Activated CD4-positive, alpha-beta T cell treated with anti-CD3 and anti-CD28 coated beads for 36 hours (primary cell): ENCODE measurements at places on chromosomes 4 and X. TPM values are rescaled to one million over a fixed set of nuclear protein-coding genes. Genes with fewer than 3 reads are reported as not detected.

DNA sequence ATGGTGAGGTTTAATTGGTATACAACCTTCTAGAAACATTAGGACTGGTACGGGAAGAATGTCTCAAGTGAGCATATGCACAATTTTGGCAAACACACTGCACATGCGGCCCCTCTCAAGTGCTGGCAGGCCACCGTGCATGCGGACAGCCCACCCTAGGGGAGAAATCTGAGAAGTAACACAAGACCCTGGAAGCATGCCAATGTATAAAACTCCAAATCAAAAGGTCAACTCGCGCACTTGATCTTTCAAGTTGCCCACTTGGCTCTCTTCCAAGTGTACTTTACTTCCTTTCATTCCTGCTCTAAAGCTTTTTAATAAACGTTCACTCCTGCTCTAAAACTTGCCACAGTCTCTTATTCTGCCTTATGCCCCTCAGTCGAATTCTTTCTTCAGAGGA, 488.3 kb downstream of the CFAP47 start:
- no peak for DNase-seq

DNA sequence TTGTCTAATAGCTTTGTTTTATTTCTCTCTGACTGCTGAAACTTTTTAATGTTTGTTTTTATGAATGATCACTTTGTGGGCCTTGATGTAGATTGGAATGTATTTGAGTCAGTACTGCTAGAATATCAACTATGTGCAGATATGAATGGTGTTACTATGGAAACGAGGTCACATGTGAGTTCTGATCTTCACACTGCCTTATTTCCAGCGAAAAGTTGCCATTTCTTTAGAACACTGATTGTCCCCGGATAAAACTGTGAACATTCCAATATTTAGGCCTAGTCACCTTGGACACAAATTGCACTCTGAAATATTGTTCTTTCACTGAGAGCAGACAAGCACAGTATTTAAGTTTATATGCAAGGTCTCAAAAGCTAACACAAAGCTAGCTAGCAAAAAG, 27.2 kb upstream of the MAGED1 start:
- DNase-seq = no peak

- no peak for DNase-seq
Measured at GRCh38 chr4:52081216-52081615, 30.1 kb downstream of the SPATA18 start.

GRCh38 chr4:77893451-77893850, 30.8 kb downstream of the MRPL1 start:
- DNase-seq = no peak

DNA sequence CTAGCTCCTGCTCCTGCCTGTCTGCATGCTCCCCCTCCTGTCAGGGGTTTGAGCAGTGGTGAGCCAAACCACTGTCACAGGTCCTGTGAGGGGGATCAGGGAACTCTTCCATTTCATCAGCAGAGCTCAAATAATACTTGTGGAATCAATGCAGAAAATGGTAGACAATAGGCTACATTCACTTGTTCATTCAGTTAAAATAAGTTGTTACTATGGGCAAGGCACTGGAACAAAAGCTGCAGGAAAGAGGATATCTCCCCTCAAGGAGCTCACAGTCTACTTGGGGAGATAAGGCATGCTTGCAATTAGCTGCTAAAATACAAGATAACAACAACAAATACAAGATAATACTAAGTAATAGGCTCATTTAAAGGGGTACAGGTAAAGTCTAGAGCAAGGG, 117.1 kb downstream of the GPC3 start:
- DNase-seq = no peak

DNA sequence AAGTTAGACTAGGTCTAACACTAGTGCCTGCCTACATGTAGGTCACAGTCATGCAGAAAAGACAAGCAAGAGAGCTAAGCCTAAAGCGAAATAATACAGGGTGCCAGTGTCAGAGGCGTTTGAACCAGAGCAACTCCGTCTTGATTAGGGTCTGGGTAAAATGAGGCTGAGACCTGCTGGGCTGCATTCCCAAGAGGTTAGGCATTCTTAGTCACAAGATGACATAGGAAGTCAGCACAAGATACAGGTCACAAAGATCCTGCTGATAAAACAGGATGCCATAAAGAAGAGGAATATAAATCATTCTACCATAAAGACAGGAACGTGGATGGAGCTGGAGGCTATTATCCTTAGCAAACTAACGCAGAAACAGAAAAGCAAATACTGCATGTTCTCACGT, 120.9 kb downstream of the BEND2 start:
- no peak for DNase-seq

DNA sequence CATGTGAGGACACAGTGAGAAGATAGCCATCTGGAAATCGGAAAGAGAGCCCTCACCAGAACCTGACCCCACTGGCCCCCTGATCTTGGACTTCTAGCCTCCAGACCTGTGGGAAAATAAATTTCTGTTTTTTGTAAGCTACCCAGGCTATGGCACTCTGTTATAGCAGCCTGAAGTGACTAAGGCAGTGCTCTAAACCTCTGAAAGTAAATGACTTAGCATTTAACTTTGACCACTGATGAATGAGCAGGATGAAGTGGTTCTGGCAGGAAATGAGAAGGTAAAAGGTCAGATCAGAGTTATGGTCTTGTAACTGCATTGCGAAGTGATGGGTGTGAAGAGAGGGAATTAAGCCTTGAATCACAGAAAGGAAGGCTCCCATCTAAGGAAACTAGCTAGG, 17.0 kb downstream of the GPAT3 start:
- no peak for DNase-seq

GRCh38 chrX:23952984-23953907, 45.4 kb downstream of the CXorf58 start:
- DNase-seq = peak; percentile 54

GRCh38 chrX:153179131-153179530, at the start of gene MAGEA1:
Gene MAGEA1, plus strand, starts transcription at chrX:153179284. Its CDS starts 3,106 bp downstream, at chrX:153182390.
- DNase-seq = no peak

DNA sequence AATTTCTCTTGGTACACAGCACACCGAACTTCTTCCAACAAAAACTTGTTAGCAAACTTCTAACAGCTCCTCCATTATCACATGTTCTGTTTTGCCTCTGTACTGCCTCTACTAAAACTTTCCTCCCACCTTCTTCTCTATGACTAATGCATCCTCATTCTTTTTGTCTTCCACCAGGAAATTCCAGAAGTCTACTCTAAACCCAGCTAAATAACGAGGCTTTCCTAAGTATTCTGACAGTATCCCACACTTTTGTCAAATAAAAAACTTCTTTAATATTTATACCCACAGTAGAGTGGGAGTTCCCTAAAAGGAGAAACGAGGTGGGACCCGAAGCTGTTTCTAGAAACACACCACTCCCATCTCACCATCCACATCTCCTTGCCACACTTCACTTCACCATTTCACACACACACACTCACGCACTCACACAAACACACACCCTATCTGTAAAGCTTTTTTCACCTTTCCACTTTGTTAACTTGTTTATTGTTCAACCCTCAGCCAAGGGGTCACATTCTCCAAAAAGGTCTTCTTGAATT, 280.3 kb downstream of the ARAP2 start:
- no peak for DNase-seq

DNA sequence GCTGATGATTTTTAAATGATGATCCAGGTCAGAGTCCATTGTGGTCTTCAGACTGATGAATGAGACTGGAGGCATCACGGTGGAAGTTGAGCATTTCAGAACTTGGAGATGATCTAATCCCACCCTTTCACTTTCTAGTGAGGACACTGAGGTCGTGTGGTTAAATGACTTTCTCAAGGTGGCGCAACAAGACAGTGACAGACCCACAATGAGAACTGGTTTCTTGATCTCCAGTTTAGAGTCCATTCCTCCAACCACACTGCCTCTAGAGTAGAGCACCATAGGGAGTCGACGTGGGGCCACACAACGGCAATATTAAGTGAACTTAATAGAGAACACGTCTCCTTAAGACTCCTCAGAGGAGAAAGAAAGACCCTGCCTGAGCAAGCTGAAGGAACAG, 381.0 kb downstream of the UNC5C start:
- peak; percentile 17 for DNase-seq

DNA sequence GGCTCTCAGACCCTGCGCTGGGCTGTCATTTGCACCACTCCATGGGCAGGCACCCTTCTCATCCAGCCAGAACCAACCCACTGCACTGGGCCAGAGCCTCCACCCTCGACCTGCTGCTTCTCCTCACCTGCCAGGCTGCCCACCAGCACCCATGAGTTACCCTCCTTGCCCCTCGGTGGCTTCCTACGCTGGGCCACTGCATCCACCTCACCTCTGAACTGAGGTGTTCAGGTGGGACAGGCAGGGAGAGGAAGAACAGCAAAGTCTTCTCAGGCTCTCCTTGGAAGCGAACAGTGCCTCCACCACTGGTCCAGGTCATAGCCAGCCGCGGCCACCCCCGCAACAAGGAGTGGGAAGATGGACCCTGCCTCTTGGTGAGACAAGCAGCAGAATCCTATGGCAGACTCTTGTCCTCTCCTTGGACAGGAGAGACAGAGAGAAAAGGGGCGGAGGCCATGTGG, 32.4 kb upstream of the HMX1 start:
- DNase-seq = no peak

- no peak for DNase-seq
Measured at GRCh38 chr4:173188648-173189047, 20.0 kb downstream of the GALNT7 start.

GRCh38 chr4:123505095-123506010, 108.8 kb downstream of the SPRY1 start:
- peak; percentile 42 for DNase-seq

- DNase-seq = no peak
Measured at GRCh38 chrX:144946666-144947065, 300.6 kb upstream of the SPANXN1 start.

DNA sequence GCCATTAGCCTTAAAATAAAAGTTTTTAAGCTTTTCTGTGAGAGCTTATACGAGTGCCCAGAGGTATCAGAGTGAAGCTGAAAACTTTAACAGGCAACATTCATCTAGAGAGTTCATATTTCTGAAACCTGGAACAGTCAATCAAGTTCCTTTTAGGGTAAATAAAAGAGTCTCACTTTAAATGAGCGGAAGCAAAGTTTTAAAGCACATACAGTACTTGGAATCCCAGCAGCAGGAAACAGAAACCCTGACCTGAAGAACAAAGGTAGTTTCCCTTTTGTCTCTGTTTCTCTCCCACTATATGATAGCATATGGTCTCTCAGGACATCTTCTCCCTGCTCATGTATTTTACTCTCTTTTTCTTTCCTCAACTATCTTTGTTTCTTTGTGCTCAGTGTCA, 153.0 kb downstream of the ASB9 start:
- no peak for DNase-seq

DNA sequence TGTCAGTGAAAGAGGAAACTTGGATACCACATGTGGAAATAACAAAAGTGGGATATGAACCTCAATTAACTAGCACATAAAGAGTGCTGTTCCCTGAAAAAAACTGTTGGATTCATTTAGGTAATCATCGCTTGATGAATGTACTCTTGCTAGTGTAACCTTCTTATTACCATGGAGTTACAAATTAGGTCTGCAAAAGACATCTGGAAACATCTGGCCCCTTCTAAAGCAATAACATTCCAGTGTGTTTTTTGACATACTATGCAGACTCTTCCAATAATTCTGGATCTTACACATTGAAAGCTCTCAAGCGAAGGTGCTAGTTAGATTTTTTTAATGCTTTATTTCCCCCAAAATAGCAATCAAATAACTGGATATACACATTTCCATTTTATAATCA, 134.6 kb downstream of the ATP10D start:
- no peak for DNase-seq

DNA sequence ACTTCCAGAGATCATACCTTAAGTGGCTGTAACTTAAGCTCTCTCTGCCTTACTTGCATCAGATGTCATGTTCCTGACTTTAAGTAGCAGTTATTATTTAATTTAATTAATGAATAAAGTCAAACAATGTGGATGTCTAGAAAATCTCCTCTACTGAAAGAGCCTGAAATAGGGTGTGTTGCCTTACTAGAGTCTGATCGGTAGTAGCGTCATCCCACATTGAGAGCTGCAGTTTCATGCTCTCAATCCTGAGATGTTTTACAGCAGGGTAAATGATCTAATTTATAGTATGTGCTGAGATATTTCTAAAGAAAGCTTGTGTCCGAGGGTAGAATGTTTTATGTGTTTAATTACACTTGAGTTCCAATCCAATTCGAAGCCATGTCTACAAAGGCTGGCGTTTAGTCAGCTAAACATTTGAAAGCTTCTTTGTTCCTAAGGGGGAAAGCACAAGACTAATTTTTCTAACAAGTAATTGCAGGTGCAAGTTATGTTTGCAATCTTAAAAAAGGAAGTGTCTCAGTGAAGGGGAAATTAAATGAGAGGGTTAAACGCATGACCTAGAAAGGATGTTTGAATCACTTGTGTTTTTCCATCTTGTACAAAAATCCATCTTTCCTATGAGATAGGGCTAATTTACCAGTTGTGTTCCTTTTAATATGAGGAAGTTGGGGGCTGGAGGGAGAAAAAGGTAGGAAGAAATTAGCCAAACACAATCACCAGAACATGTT, 391.0 kb upstream of the MAGEB2 start:
- no peak for DNase-seq

- no peak for DNase-seq
Measured at GRCh38 chr4:142040043-142040442, 403.7 kb downstream of the IL15 start.

DNA sequence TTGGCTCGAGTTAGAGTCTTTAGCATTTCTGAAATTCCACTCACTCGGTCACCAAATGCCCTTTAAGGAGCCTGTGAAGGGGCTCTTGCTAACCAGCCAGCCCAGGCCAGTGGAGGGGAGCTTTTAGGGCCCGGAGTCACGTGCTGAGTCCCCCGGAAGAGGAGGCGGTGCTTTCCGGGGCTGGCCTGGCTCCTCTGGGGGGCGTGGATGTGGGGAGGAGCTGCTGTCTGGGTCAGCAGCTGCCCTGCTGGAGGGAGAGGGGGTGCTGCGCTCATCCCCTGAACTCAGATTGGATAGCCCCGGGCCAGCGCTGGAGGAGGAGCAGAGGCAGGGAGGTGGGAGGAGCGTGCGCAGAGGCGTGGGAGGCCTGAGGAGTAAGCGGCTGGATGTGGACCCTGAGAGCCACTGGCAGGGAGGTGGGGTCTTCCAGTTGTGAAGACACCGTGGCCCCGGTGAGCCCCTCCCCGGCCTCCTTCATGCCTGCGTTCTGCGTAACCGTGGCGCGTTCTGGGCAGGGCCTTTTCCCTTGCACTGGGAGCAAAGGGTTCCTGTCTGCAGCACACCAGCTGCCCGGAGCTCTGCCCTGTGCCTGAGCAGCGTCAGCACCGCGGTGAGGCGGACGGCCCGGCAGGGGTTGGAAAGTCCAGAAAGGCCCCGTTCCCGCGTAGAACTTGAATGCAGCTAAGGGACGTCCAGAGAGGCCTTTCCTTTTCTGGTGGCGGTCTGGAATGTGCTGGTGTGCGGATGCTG, 19.7 kb downstream of the MAEA start:
- DNase-seq = peak; percentile 74

GRCh38 chr4:155060873-155061272, 147.6 kb upstream of the NPY2R start:
- DNase-seq = no peak

GRCh38 chrX:31708116-31708515, 636.3 kb upstream of the FTHL17 start:
- DNase-seq = no peak

- DNase-seq = peak; percentile 45
Measured at GRCh38 chr4:6703786-6704185, 5.9 kb downstream of the MRFAP1L1 start.

EIF2S3 gene
- total RNA-seq = 316 TPM

BMX gene
- not detected for total RNA-seq

XK gene
- total RNA-seq = 0.07 TPM

UGT8 gene
- 0.18 TPM for total RNA-seq

RADX gene
- total RNA-seq = 9.3 TPM

ZNF711 gene
- 1.0 TPM for total RNA-seq

IL13RA1 gene
- total RNA-seq = 0.98 TPM

BMP3 gene
- not detected for total RNA-seq

CTAG2 gene
- total RNA-seq = not detected

GPR82 gene
- 0.05 TPM for total RNA-seq

CLOCK gene
- total RNA-seq = 13.3 TPM
